ENCODE measurements at places on chromosomes 1 and 21.

GRCh38 chr1:39141925-39142324 lies 62.6 kb upstream of the MACF1 start:
- DNase-seq, result no peak

DNA sequence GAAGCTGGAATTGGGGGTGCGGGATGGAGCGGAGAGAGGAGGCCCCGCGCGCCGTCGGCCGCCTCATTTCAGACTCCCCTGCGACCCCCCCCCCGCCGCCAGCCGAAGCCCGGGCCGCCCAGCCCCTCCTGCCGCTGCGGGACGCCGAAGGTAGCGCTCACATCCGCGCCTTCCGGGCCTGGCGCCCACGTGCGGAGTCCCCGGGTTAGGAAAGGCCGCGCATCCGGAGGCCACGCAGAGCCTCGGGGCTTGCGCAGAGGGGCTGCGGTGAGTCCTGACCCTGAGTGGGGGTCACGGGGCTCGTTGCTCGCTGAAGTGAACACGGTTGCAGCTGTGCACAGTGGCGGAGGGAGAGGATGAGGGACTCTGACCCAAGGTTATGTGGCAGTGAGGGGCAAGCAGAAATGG lies 552 bp upstream of the ZNF496 start:
- DNase-seq, result peak; percentile 60

DNA sequence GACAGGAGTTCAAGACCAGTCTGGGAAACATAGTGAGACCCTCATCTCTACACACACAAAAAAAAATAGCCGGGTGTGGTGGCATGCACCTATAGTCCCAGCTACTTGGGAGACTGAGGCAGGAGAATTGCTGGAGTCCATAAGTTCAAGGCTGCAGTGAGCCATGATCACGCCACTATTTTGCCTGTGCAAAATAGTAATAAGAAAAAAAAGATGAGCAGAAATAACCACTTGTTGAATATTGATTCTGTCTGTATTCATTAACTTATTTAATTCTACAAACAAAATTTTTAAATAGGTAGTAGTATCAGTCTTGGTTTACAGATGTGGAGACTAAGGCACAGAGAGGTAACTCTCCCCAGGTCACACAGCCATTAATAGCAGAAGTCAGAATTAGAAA lies 16.9 kb downstream of the LRRC40 start:
- DNase-seq, result no peak

DNA sequence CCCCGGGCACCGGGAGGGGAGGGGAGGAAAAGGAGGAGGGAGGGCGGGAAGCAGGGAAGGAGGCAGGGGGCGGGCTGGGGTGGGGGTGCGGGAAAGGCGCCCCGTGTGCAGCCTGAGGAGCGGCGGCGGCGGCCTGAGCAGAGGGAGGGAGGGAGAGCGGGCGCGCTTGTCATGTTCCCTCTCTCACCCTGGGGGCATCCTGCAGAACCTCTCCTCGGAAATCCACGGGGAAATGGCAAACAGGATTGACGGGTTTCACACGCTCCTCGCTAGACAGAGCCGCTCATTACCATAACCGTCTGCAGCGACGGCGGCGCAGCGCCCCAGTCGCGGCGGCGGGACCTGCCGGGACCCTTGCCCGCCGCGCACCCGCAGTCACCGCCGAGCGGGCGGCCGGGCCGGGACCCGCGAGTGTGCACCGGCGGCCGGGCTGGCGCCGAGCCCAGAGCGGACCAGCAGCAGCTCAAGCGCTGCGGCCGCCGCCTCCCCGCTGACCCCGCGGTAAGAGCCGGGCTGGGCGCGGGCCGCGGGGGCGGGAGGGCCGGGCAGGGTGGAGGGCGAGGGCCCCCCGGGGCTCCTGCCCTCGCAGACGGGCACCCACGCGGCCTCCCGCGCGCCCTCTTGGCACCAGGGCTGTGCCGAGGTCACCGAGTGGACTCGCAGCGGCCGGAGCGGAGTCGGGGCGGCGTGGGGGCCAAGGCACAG lies at the start of gene SERTAD4:
Gene SERTAD4, plus strand, starts transcription at position 286 of the 705 bp plus-strand sequence. CDS start 5,165 bp downstream, outside the sequence.
- no peak for DNase-seq

DNA sequence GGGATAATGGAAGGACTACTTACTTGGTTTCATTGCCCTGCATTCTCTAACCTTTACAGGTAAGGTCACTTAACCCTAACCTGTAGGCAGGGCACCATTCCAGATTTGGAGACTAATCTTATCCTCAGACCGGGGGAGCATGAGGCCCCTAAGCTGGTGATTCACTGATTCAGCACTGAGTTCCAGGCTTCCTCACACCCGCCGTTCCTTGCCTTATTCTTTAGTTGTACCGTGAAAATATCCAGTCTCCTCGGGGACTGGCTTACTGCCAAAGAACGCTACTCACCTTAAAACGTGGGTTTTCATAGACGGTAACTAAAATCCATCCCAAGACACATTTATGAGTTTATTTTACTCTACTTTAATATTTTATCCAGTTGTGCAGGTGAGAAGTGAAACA lies 44.3 kb upstream of the COL24A1 start:
- DNase-seq, result no peak

DNA sequence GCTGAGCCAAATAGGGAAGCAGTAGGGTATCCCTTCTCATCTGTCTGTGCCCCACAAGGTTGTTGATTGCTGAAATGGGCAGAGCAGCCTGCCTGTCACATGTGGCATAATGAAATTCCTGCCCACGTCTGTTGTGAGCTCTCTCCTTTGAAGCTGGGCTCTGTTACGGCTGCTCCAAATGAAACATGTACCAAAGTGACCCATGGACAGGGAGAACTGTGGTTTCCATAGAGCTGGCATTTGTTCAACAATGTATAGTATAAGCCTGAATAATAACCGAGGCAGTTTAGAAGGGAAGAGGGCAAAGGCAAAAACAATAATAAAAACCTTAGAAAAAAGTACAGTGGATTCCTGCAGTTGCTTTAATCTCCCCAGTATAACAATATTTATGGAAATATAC lies 149.7 kb downstream of the LYPLAL1 start:
- DNase-seq, result no peak

DNA sequence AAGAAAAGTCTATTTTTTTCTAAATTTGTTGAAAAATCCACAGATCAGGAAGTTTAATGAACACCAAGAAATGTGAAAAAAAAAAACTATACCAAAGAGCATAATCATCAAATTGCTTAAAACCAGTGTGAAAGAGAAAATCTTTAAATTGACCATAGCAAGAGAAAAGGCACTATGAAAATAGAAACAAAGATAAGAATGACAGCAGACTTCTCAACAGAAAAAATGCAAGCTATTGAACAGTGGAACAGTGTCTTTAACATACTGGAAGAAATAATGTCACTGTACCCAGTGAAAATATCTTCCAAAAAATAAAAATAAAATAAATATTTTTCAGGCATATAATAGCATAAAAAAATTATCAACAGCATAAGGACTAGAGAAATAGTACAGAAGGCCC lies 243.0 kb upstream of the GJB5 start:
- no peak for DNase-seq

GRCh38 chr1:84300501-84300900 lies 1.0 kb upstream of the SAMD13 start:
- DNase-seq, result no peak

DNA sequence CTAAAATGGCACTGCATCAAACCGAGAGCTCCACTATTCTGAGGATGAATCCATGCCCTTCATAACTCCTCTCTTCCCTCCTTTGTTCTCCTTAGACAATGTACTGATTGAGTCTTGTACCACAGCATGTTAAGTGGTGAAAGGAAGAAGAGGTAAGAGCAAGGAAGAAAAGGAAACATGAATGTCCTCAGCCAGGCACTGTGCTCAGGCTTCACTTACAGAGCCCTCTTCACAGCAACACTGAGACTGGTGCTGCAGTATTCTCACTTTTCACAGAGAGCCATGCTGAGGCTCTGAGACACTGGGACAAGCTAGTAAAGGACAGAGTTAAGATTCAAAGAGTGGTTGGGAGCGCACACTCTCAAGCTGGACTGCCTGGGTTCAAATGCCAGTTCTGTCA lies 143.5 kb downstream of the AKT3 start:
- no peak for DNase-seq

- no peak for DNase-seq
Measured at GRCh38 chr1:7444363-7444762, 326.7 kb upstream of the VAMP3 start.

DNA sequence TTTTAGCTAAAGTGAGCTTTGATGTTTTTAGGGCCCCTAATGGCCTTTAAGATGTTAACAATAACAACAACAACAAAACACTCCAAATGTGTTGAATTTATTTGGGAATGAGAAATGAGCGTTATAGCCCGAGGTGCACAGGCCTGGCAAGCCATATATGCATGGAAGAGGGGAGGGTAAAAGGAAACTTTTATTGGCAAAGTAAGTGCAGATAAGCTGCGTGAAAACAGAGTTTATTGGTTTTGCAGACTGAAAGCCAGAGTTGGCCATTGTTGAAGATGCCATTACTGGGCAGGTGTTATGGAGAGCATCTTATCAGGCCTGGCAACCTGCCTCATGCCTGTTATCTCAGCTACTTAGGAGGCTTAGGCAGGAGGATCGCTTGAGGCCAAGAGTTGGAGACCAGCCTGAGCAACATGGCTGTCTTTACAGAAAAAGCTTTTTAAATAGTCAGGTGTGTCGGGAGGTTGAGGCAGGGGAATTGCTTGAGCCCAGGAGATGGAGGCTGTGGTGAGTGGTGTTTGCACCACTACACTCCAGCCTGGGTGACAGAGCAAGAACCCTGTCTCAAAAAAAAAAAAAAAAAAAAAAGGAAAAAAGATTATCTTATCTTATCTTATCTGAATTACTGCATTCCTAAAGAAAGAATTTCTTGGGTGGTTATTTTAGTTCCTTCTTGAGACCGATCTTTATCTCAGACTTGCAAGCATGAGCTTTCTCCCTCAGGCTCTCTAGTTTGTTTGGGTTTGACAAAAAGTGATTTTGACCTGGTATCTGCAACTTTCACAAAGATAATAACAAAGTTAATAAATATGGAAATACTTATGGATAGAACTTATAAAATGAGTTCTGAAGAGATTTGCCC lies 1.7 kb downstream of the PATJ start:
- no peak for DNase-seq

Data from naive thymus-derived CD8-positive, alpha-beta T cell (primary cell).